ENCODE measurements at places on chromosomes 13 and 19.

DNA sequence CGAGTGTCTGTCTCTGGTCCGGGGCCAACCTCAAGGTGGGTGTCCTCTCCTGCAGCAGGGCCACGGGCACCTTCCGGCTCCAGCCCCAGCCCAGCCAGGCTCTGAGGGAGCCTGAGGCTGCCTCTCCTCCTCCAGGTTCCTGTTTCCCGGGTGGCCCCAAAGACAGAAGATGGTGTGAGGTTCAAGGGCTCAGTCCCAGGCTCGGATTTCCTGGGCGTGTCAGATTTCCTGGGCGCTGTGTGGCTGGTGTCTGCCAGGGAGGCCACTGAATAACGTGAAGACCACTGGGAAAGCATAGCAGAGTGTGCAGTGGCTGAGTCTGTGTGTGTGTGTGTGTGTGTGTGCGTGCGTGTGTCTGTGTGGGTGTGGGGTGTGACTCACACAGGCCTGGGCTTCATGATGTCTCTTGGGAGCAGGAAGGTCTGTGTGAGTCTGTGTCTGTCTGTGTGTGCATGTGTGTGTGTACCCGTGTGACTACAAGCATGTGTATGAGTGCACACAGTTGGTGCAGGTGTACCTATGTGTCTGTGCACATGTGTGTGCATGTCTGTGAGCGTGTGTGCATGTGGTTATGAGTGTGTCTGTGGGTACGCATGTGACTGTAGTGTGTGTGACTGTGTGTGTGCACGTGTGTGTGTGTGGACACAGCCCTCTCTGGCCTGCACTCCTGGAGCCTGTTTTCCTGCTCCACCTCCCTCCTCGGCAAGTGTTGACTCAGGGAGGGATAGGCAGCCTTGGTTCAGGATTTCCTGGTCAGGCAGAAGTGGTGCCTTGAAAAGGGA, 28.3 kb downstream of the CEBPA start:
- DNase-seq: no peak

DNA sequence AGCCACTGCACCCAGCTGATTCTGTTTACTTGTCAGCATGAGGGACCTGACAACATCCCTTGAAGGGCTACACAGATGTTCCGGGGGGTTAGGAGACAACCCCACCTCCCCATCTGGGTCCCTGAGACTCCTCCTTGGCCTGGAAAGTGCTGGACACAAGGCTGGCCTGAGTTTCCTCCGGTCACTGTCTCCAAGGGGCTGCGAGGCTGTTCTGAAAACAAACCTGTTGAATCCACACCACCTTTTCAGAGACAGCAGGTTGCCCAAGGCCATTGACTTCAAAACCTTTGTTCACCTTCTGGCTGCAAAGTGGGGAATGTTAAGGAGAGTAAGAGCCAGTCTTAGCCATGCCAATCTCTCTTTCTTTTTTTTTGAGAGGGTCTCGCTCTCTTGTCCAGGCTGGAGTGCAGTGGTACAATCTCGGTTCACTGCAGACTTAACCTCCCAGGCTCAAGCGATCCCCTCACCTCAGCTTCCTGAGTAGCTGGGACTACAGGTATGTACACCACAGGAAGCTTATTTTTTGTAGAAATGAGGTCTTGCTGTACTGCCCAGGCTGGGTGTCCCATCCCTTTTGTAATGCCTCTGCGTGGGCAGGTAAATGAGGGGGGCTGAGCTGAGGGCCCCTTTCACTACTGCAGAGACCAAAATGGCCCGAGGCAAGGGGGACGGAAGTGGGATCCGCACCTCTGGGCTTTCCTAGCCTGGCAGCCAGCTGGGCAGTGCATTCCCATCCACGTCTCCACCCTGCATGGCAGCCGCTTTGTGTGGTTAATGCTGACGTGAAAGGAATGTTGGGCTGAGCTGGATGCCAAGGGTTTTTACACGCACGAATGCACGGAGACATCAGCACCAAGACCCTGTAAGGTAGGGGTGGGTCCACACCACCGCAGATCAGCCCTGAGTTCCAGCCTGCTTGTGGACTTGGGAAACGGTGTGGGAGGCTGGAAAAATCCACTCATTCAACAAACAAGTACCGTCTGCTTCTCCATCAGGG, 1.9 kb upstream of the ZNF628 start:
- no peak for DNase-seq

DNA sequence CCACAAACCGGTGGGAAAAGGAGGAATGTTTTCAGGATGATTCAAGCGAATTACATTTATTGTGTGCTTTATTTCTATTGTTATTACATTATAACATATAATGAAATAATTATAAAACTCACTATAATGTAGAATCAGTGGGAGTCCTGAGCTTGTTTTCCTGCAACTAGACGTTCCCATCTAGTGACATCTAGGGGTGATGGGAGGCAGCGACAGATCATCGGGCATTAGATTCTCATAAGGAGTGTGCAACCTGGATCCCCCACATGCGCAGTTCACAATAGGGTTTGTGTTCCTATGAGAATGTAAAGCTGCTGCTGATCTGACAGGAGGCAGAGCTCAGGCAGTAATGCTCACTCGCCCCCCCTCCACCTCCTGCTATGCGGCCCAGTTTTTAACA, 54.5 kb downstream of the SPTBN4 start:
- no peak for DNase-seq

DNA sequence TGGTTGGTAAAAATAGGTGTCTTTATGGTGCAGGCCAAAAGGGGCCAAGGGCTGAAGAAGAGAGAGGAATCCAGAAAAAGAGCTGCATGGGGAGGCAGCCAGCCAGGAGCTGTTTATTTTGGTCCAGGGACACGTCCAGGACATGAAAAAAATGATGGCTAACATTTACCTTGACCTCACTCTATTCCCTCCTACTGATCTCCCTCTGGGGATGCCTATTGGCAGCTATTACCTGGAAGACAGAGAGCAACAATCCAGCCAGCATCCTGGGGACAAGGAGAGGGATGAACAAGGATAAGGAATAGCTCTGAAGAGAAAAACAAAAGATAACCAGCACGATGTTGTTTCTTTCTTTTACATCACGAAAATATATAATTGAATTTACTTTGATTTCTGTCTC, 1599.6 kb downstream of the SLITRK5 start:
- no peak for DNase-seq

GRCh38 chr19:1110809-1111640, 7.2 kb downstream of the GPX4 start:
- no peak for DNase-seq

DNA sequence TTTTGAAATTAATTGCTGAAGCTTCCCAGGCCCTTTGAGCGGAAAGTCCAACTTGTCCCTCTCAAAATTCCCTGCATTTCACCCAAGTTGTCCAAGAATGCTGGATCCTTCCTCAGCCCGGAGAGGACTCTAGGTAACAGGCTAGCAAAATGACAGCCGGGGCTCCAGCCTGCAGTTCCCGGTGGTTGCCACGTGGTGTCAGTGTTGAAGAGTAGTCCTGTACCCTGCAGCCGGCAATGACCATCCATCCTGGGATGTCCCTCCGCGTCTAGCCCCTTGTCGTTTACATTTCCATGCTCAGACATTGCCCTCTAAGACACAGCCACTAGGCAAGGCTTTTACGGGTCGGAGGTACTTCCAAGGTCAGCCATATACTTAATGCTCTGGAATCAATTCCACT, 31.4 kb upstream of the MTIF3 start:
- no peak for DNase-seq

- no peak for DNase-seq
Measured at GRCh38 chr13:98648686-98649085, 71.8 kb upstream of the STK24 start.

DNA sequence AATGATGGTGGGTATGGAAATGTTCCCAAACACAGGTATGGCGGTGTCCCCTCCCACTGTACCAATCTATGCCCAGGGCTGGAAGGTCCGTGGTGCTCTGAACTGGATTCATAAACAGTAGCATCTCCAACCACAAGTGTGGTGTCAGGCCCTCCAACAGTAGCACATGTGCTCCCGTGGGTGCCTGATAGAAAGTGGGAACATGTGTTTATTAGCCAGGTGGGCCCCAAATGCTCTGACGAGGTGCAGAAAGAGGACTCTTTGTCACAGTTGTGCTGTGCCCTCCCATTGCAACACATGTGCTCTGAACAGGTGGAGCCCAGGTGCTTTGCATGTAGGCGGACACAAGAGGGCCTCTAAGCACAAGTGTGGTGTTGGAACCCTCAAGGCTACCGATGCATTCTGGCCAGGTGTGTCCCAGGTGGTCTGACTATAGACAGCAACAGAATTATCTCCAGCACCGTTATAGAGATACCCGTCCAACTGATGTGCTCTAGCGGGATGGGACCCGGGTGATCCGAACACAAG, 75.4 kb upstream of the ZNF30 start:
- no peak for DNase-seq

DNA sequence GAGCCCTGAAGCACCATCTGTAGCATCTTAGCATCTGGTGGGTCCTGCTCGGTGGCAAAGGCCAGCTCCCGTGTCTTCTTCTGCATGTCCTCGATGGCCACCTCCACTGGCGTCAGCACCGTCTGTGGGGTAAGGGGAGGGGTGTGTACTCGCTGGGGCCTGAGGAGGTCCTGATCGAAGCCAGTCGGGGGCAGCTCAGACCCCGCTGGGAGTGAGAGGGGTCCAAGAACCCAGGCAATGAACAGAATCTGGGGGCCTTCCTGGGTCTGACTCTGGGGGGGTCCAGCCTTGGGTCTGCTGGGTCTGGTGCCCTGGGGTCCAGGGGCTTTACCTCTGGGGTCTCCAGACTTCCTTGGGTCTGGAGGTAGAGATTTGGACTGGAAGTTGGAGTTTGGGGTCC, 3.6 kb upstream of the KANK2 start:
- DNase-seq: no peak

- DNase-seq: no peak
Measured at GRCh38 chr13:64130171-64130570, 2714.5 kb upstream of the PCDH20 start.

DNA sequence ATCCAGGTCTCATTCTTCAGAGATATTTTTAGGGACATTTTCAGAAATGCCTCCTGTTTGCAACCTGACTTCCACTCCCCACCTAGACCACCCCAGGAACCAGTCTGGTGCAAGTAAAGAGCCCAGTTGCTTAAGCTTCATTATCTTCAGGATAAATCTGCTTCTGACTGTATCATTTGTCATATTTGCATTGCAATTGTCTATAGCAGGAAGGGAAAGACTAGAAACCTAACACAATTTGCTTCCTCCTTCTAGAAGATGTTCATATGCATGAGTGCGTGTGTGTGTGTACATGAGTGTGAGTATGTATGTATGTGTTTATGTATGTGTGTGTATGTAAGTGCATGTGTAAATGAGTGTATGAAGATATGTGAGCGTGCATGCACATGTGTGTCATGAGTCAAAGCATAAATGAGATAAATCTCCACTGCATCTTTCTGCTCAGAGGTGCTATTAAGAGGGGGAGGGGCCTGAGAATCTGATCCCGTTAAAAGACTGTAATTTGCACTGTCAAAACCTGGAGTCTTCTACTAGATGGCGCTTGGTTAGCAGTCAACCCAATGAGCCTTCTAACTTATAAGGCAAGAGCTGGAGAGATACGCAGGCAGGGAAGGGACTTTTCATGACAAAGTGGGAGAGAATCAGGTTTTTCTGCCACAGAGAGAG, 178.8 kb upstream of the KL start:
- no peak for DNase-seq

GRCh38 chr19:35991731-35992450, 3.1 kb upstream of the SDHAF1 start:
- DNase-seq: no peak

All from stimulated activated CD4-positive, alpha-beta T cell treated with anti-CD3 and anti-CD28 coated beads, TNF-alpha, amount 100 ng/mL, for 4 hours (primary cell).